ENCODE measurements at places on chromosomes 3 and 15.

GRCh38 chr15:91099616-91099994, 452 bp upstream of the SV2B start:
- DNase-seq = no peak

GRCh38 chr3:58183221-58183620, 27.6 kb downstream of the DNASE1L3 start:
- no peak for DNase-seq

- no peak for DNase-seq
Observed at GRCh38 chr15:74385733-74386132, 18.3 kb upstream of the CYP11A1 start.

DNA sequence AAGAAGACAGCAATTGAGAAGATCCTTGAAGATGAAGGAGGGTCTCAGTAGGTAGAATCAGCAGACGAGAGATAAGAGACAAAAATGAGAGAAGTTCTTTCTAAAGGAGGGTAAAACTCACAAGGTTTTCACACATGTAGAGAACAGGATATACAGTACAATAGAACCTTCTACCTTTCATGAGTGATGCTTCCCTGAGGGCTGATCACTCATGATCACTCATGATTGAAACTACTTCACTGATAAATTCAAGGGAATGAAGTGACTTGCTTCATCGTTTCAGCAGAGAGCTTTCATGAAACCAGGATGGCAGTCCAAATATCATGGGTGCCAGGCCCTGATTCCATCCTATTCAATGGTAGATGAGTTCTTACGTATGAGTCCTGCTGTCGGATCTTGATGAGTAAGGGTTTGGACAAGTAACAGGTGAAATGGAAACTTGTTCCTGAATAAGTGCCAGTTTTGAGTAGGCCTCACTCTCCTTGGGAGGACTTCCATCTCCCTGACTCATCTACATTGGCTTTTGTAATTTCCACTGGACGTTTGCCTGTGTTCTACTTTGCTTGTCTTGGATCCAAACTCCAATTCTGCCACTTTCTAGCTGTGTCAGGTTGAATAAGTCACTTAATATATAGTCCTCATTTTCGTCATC, 9.6 kb upstream of the CLDN16 start:
- no peak for DNase-seq

GRCh38 chr15:29826908-29827820, 4.9 kb upstream of the TJP1 start:
- DNase-seq = no peak

DNA sequence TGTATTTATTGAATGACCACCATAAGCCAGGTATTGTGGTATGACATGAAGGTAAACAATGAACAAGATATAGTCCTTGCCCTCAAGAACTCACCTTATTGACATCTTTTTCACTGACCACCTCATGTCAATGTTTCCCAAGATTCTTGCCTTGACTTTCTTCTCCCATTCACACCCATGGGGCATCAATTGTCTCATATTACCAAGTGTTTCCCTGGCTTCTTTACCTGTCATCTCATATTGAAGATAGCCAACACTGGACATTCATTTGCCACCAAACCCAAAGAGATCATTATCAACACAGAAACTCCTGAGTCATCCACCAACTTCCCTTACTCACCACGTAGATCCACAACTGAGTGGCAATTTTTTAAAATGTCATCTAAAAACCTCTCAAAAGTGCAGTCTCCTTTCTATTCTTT, 2.2 kb downstream of the EFHB start:
- peak; percentile 56 for DNase-seq

- DNase-seq = peak; percentile 70
Observed at GRCh38 chr3:197692641-197693040, 44.1 kb downstream of the RUBCN start.

GRCh38 chr15:31023841-31024240, 32.4 kb upstream of the MTMR10 start:
- no peak for DNase-seq

Measured in MV-4-11 (cell line).